Renal cortical epithelial cell (primary cell): ENCODE measurements at places on chromosomes 1 and 21.

DNA sequence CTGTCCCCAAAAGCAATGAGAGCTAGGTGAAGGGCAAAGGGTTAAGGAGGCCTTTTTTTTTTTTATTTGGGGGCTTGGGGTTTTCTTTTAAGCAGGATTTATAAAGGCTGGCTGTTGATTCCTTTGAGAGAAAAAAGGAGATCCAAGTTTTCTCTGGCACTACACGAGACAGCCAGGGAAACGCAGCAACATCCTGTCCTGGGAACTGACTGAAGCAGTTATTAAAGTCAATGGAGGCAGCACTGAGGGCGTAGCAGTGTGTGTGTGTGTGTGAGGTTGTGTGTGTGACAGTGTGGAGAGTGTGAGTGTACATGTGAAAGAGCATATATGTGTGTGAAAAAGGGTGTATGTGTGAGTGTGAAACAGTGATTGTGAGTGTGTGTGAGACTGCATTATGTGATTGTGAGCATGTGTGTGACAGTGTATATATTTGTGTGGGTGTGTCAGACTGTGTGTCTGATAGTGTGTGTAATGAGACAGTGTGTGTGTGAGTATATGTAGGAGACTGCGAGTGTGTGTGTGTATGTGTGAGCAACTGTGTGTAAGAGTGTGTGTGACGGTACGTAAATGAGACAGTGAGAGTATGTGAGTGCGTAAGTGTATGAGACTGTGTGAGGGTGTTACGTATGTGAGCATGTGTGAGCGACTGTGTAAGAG lies 65.9 kb upstream of the TIAM1 start:
- DNase-seq: no peak

DNA sequence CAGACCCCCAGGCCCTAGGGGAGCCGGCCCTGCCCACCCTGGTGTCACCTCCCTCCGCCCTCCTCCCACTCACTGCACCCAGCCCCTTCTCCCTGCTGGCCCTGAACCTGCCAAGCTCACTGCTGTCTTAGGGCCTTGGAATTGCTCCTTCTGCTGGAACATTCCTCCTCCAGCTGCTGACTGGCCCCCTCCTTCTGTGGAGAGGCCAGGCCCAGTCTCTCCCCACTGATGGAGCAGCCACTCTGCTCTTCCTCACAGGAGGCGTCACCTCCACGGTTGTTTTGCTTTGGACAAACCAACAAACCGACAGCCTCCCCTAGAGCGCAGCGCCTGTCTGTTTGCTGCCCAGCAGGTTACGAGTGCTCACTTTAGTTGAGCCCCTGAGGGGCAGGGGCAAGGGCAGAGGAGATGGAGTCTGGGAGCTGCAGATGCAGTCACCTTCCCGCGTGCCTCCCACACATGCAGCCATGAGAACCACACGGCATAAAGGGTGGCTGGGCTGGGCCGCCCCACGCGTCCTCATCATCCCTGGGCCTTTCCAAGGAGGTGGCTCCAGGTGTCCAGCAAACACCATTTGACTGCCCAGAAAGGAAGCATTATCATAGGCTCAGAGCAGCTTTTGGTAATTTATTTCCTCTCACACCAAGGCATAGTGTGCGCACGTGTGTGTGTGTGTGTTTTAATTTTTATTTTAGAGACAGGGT lies 9.4 kb downstream of the OXCT2 start:
- no peak for DNase-seq

DNA sequence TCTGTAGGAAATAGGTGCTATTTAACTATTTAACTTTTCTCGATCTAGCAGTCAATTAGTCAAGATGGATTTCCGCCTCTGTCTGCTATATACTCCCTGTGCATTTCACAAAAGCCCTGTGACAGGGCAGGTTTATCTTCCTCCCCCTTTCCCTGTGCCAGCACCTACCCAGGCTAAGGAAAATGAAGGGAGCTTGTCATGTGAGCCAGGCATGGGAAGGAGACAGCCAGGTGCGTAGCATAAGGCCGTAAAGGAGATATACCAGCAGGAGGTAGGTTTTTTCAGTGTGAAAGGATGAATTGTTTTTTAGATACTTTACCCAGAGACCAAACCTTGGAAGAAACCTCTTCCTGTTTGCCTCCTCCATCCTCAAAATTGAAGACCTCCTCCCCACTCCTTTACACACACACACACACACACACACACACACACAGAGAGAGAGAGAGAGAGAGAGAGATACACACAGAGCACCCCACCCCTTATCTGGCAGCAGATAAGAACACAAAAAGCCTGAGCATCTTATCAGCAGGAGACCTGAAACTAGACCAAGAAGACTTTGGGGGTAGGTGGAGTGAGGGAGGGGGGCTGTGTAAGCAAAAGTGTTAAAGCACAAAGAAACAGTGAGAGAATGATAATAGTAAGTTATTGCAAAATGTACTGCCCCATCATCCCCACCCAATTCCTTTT lies 12.0 kb upstream of the TARBP1 start:
- DNase-seq: no peak

DNA sequence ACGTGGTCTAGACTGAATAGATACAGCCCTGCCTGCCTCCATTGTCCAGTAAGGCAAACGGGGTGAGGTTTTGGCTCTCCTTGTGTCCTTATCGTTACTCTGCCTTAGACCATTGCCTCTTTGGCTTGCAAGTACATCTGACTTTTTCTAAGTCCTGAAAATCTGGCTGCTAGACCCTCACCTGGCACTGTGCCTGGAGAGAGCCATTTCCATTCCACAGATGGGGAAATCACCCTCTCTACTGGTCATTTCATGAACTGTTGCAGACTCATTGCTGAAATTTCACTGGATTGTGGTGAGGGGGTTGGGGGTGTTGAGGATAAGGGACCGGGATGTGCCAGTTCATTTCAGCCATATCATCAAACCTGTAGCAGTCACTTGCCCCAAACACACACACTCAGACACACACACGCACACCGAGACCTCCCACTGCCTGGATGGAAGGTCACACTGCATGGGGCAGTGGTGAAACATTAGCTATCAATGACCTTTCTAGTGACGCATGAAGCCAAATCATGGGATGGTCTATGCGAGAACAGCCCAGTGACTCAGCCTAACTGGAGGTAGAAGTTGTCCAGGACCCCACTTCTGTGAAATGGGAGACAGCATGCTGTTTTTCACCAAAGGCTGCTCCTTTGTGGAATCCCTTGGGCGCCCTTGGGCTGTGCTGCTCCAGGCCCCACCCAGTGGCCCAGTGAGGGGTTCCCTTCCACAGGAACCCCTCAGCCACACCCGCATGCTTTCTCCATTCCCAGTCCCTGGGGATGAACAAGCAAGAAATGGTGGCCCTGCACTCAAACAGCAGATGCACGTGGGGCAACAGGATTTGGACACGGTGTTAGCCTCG lies 34.9 kb upstream of the VASH2 start:
- DNase-seq: peak; percentile 85

GRCh38 chr1:60924964-60925798 lies 157.2 kb upstream of the NFIA start:
- DNase-seq: no peak

GRCh38 chr1:118659646-118660045 lies 328.5 kb downstream of the TBX15 start:
- DNase-seq: no peak

- no peak for DNase-seq
Measured at GRCh38 chr1:30968220-30968971, 59.8 kb upstream of the SDC3 start.

DNA sequence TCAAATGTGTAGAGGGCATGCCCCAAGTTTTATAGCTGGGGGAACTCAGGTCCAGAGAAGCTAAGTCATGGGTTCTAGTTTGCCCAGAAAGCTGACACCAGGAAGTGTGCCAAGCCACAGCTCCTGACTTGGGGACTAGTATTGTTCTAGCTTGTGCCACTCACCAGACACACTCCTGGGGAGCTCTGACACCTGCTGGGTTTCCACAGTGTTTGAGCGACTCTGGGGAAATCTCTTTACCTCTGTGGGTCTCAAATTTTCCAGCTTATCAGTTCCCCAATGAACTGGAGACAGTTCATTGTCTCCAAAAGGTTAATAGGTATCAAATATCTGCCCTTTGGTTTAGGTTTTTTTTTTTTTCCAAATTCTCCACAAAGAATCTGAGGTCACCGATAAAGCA lies 4.2 kb downstream of the KISS1 start:
- DNase-seq: no peak

DNA sequence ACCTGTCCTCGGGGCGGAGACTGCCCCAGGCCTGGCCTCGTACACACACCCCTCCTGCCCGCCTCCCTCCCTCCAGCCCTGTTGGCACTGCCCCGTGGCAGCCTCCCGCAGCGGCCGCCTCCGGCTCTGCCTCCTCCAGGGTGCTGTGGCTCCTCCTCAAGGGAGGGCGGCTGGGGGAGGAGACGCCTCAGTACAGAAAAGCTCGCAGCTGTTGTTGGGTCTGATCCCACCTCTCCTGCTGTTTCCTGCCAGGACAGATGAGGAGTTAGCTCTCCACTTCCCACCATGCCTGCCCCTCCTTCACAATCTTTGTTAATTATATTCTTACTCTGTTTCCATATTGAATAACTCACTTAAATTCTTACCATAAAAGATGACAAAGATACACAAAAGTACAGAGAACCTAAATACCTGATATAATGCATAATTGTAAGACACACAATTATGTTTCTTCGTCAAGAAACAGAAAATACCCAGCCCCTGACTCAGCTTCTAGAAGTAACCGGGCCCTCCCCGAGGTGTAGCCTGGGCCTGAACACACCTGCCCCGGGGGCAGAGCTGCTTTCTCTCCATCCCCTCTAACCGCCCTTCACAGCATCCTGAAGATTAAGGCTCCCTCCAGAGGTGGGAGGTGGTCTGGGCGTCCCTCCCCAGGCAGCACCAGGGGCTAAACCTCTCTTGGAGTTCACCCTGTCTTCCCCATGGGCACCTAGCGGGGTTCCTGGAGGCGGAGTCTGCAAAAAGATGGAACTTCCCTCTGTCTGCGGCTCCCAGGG lies 30.6 kb upstream of the COL6A1 start:
- DNase-seq: peak; percentile 10

- no peak for DNase-seq
Measured at GRCh38 chr1:4549930-4550329, 104.5 kb upstream of the AJAP1 start.

DNA sequence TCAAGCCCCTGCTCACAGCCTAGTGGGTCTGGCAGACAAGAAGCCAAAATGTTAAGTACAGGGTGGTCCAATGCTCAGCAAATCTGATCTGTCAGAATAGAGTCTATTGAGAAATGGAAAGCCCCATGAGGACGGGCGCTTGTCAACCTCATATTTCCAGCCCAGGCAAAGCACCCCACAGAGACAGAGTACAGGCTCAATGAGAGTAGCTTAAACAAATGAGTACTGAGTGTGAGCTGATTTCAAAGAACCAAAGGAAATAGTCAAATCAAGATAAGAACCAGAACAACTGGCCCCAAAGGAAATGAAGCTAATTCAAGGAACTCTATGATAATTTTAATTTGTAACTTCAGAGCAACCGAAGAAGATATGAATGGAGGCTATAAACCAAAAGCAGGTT lies 44.6 kb upstream of the SLC30A1 start:
- DNase-seq: no peak

- DNase-seq: peak; percentile 13
Measured at GRCh38 chr1:91440847-91441246, 36.2 kb upstream of the HFM1 start.

DNA sequence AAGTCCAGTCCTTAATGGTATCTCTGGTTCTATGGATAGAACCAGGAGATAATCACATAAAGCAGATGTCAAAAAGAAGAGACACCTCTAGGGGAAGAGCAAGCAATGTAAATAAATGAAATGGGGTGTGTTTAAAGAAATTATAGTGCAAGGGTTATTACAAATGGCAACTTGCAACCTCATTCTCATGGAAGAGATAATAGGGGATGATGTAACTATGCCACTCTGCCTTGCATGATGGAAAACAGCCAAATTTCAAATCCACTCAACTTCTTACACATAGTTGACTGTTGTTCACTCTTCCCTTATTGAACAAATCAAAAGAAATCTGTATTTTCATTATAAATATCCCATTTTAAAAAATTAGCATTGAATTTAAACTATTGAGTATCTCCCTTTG lies 274.0 kb upstream of the TMPRSS15 start:
- DNase-seq: no peak

- no peak for DNase-seq
Measured at GRCh38 chr1:228035844-228036243, 29.0 kb downstream of the WNT3A start.

DNA sequence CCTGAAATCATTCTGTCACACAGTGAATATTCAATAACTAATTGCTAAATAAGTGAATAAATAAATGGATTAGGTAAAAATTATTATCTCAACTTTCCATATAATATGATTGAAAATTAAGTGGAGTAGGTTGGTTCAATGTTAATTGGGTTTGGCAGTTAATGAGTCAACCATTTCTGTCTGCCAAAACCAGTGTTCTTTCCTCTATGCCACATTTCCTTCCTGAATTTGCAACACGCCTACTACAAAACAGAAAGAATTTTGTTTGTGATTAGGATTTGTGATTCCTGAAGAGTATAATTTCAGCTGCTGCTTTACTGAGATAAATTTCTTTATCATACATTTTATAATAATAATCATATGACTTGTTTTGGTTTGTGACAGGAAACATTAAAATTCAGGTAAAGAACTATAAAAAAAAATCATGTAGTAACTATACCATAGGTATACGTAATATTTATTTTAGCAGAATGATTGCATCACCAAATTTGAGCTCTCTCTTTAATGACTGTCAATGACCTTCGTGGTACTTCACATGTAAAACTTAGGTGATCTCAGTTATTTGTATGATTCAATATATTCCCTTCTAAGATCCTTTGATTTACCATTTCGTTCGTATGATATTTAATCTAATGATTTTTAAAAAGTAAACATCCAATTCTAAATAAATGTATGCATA lies 241.3 kb downstream of the KCNT2 start:
- DNase-seq: peak; percentile 9

GRCh38 chr21:36320421-36321324 lies 676 bp downstream of the MORC3 start:
- peak; percentile 32 for DNase-seq

DNA sequence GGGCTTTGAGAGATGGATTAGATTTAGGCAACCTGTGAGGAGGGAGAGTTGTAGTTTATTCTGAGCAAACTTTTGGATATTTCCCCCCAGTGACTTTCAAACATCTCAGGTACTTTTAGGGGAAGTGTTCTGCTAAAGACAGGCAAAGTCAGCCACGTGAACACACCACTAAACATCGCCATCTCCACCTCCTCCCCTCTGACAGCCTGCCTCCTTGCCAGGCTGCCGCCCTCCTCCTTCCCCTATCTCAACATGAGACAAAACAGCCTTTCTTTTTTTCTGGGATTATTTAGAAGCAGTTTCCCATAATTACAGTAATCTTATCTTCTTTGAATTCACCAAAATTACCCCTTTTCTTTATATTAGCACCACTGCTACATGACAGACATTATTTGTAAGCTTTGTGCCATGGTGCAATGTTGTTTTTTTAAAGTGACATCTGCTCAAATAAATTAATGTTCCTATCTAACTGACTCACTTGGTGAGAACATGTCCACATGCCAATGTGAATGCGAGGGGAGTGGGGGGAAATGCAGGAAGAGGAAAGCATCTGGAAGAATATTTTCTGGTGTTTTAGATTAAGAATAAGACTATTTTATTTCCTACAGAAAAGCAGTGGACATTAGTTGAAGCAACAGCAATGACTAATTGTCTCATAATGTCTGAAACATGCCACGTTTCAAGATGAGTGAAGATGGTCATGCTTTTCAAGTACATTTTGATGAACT lies 147.8 kb upstream of the ATP1B1 start:
- no peak for DNase-seq
